ENCODE measurements at places on chromosomes 11 and 22.

DNA sequence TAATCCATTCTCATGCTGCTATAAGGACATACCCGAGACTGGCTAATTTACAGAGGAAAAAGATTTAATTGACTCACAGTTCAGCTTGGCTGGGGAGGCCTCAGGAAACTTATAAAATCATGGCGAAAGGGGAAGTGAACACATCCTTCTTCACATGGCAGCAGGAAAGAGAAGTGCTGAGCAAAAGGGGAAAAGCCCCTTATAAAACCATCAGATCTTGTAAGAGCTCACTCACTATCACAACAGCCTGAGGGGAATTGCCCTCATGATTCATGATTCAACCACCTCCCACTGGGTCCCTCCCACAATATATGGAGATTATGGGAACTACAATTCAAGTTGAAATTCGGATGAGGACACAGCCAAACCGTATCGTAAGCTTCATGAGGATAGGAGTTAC is 3.8 kb upstream of the CYB5R2 start:
- no peak for DNase-seq

DNA sequence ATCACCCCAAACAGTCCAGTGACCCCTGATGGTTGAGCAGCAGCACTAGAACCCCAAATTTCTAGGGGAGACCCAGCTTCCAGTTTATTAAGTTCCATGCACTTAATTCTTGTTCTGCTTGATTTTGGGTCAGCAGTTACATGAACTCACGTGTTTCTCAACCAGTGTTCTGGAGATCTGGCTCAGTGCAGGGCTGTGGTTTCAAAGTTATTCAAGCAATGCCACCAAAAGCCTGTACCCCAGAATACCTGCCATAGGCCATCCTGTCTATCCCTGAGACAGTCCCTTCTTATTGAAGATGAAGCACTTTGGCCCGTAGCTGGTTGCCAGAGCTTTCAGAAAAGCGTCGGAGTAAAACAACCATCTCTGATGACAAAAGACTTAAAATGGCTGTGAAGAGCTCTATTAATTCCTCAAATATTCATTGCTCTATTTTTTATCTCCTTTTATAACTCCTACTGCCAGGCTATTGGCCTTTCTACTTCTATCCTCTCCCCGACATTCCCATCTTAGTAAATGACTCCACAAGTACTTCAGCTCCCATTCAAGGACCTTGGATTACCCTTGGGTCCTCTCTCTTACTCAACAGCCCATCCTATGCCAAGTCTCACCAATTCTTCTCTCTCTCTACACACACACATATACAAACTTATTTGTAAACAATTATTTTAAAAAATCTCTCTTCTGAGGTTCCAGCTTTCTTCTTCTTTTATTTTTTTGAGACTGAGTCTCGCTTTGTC is 18.0 kb upstream of the VPREB1 start:
- DNase-seq = no peak

GRCh38 chr11:57476757-57477506 is 16.6 kb downstream of the RTN4RL2 start:
- DNase-seq = peak; percentile 32

GRCh38 chr22:47396515-47396914 is 634.1 kb downstream of the TBC1D22A start:
- DNase-seq = no peak

DNA sequence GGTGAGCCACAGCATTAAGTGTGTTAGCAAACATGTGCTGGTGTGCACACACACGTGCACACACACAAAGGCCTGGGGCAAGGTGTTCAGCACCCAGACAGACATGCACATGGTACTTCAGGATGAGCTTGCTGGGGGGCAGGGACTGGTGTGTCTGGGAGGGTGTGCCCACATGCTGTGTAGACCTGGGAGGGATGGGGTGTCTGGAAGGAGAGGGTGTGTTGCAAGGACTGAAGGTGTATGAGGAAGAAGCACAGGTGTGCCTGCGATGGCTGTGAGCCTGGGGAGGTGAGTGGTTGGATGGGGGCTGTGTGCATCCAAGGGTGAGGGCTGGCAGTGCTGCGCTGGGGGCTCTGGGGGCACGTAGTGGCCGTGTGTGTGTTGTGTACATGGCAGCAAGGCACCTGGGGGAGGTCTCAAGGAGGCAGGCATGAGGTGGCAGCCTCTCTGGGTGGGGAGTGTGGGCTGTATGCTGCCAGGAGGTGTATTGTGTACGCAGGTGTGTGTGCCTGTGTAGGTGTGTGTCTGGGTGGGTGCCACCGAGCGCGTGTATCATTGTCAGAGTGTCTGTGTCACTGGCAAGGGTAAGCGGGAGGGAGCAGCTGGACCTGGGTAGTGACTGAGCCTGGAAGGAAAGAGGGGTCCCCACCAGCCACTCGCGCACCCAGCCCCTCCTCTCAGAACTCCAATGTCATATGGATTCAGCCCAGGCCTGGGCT is 2.2 kb downstream of the NRXN2 start:
- no peak for DNase-seq

- no peak for DNase-seq
Measured at GRCh38 chr22:24169439-24170058, 11.7 kb upstream of the SUSD2 start.

DNA sequence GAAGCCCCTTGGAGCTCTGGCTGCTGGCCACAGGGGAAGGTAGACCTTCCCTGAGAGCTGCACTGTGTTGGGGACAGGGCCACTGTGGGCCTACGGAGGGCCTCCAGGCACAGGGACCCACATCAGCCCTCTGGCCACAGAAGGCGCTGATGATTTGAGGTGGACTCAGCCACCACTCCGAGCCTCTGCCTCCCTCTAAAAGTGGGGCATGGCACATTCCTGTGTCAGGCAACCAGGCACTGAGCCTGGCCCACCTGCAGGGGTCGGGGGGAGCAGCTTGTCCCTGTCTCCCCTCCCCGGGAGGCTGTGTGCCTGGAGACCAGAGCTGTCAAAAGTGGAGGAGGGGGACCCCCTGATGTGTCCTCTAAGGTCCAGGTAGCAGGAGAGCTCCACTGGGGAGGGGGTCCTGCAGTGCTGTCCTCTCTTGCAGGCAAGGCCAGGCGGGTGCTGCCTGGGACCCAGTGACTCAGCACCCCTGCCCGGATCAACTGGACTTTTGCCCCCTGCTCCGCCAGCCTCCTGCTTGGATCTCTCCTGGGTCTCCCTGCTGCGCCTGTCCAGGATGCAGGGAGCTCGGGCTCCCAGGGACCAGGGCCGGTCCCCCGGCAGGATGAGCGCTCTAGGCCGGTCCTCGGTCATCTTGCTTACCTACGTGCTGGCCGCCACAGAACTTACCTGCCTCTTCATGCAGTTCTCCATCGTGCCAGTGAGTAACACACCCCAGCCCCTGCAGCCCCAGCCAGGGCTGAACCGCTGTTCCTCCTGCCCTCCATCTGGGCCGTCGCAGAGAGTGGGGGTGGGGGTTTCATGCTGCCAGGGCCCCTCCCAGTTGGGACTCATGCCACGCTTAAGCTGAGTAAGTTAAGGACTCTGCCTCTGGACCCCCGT is 17.5 kb upstream of the CDKN1C start:
- no peak for DNase-seq

DNA sequence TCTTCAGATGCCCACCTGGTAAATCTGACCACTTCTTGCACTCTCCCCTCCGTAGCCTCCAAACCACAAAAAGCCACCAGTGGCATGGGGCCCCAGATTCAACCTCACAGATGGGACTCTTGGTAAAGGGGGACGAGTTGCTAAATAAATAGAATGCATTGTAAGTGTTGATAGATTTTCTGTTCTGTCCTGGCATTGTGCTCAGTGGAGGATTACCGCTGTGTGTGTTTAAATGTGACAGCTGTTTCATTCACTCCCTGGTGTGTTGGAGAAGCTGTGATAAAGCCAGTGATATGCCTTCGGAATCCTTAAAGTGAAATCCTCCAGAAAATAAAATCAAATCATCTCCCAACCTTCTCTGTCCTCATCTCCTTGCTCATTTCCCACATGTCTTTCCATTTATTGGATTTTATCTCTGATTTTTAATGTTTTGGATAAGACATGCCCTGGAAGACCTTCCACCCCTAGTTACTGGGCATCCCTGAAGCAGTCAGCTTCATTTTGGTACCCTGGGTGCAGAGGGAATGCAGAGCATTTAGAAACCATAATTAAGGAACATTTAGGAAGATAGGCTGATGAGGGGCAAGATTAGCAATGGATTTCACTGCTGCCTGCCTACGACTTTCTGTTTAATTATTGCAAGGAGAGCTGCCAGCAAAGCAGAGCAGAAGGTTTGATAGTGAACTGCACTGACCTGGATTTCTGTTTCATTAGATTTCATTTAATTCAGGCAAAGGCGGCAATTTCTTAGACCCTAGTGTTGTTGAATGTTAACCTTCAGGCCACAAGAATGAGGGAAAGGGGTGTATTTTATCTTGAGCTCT is 460.9 kb upstream of the KIRREL3 start:
- no peak for DNase-seq

GRCh38 chr11:44659641-44660040 is 67.1 kb upstream of the TSPAN18 start:
- DNase-seq = no peak

DNA sequence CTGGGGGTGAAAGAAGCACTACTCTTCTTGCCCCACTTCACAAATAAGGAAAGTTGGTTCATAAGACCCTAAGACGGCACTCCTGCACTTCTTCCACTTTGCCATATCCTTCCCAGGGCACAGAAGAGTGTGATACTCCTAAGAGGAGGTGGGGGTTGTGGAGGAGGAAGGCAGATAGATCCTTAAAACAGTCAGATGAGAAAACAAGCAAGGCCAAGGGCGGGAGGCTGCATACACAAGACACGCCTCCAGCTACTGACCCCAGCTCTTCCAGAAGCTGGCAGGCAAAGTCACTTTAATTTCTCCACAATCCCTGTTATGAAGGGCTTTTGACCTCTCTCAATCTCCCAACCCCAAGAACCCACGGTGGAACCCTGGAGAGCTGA is 1.6 kb upstream of the CHRM4 start:
- no peak for DNase-seq

GRCh38 chr22:35839841-35840301 is 122.2 kb downstream of the APOL5 start:
- DNase-seq = no peak

DNA sequence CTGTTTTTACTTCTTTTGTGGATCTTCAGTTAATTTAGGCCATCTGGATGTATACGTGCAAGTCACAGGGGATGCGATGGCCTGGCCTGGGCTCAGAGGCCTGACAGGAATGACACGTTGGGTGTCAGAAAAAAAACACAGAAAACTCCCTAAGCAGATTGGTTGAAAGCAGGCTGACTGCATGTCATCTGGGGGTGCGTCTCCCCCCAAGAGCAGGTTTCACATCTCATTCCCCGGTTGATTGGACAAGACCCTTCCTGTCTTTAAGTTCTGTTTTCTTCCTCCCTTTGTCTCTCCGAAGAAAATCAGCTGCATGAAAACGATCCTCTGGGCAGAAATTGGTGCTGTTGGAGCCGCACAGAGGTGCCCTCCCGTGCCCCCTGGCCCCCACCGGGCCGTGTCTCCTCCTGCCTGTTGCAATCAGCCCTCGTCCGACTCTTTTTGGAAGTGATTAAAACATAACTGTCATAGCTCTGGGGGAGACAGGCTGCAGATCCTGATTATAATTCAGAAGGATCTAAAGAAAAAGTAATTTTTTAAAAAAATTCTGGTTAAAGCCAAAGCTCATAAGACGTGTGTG is 71.8 kb upstream of the PARVG start:
- DNase-seq = no peak

DNA sequence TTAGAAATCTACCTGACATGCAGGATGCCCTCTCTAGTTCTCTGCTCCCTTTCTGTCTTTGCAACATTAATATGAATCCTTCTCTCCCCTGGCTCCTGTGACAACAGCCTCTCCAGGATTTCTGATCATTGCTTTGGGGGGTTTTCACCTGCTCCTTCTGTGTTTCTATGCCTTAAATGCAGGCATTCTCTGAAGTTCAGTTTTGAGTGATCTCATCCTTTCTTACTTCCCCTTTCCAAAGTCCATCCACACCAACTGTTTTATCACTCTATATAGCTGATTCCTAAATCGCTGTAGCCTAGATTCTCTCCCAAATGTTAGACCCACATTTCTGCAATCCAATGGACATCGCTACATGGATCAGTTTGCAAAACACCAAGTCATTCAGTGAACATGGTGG is 330.7 kb upstream of the NCAM1 start:
- DNase-seq = no peak

GRCh38 chr11:48105096-48105990 is 111.3 kb upstream of the OR4B1 start:
- no peak for DNase-seq

GRCh38 chr22:19760951-19761724 is 560 bp downstream of the TBX1 start:
- DNase-seq = no peak

GRCh38 chr11:65315204-65315865 is 669 bp downstream of the CDC42EP2 start:
- DNase-seq = peak; percentile 89

DNA sequence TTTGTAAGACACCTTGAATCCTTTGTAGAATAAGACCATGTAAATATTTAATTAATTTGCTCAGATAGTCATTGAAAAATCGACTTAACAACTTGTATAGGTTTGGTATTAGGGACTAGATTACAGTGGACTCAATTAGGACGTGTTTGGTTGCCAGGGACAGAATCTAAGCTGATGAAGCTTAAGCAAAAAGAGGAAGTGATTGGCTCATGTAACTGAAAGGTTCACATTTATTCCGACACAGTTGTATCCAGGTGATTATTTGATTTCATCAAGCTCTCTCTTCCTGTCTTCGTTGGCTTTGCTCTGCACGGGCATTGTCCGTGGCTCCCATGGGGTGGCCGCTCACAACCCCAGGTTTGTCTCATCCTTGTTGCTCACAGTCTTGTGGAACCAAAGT is 146.4 kb downstream of the C11orf91 start:
- DNase-seq = no peak
